GM12892 (cell line): ENCODE measurements at places on chromosomes 5 and 9.

GRCh38 chr5:56722317-56722716 lies 93.0 kb upstream of the MAP3K1 start:
- no peak for DNase-seq

GRCh38 chr5:97142521-97143254 lies at the start of gene LIX1:
TSS of gene LIX1 (minus strand) at chr5:97142611. CDS start at chr5:97142576, 35 bp downstream.
- DNase-seq: peak; percentile 9

DNA sequence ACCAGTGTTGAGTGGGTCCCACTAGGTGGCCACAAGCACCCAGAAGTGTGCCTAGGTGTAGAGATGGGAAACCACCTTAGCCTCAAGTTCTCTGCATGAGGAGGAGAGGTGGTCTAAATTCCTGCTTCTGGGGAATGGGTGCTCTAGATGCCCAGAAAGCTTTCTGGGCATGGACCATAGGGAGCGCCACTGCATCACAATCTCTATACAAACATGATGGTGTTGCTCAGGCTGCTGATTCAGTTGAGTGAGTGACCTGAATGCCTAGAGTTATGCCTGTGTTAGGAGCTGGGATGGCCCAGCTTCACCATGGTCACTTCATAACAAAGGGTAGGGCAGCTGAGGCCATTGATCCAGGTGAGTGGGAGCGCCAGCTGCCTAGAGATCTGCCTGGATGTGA lies 667.9 kb upstream of the ARRDC3 start:
- no peak for DNase-seq

GRCh38 chr5:126479810-126480209 lies 56.6 kb downstream of the GRAMD2B start:
- DNase-seq: no peak

- no peak for DNase-seq
These were observed 2.5 kb upstream of the ZNF367 start for GRCh38 chr9:96420468-96421219.

DNA sequence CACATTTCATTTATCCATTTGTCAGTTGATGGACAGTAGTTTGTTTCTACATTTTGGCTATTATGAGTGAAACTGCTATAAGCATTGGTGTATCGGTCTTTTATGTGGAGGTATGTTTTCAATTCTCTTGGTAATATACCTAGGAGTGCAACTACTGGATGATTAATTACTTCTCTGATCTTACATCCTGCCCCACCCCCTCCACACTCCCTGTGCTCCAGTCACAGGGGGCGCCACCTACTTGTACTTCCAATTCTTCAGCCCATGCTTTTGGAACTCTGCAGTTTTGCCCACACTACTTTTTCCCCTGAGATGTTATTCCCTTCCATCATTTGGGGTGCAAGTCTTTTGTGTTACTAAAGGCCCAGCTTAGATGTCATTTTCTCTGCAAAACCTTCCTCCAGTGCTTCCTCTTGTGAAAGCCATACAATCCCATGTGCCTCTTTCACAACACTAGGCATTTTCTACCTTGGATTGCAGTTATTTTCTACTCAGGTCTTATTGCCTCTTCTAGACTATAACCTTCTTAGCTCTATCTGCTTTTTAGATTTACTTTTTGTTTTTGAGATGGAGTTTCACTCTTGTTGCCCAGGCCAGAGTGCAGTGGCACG lies 42.1 kb downstream of the SEC61B start:
- no peak for DNase-seq

DNA sequence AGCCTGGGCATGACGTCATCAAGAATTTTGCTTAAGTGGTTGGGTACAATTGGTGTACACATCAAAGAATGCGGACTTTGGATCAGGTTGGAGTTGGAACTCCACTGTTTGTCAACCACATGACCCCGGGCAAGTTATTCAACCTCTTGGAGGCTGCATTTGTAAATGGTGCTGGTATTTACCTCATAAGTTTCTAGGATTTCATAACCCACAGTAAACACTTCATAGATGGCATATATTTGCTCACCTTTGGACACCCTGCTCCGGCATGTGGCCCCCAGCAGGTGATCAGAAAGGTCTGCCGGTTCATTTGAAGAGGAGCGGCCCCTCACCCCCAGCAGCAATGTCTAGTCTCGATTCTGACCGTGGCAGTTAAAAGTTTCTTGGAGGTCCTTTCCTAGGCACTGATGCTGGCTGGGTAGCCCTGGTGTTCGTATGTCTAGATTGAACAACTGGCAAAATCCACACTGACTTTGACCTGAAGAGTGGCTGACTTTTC lies 60.6 kb downstream of the IL6ST start:
- DNase-seq: no peak

- no peak for DNase-seq
These were observed 43.8 kb downstream of the FAT2 start for GRCh38 chr5:151547364-151547763.

GRCh38 chr9:90394871-90395270 lies 247.8 kb downstream of the DIRAS2 start:
- no peak for DNase-seq
